ENCODE measurements at places on chromosomes 11 and 22.

GRCh38 chr22:46511151-46512038 is 26.0 kb downstream of the CELSR1 start:
- DNase-seq, result no peak

DNA sequence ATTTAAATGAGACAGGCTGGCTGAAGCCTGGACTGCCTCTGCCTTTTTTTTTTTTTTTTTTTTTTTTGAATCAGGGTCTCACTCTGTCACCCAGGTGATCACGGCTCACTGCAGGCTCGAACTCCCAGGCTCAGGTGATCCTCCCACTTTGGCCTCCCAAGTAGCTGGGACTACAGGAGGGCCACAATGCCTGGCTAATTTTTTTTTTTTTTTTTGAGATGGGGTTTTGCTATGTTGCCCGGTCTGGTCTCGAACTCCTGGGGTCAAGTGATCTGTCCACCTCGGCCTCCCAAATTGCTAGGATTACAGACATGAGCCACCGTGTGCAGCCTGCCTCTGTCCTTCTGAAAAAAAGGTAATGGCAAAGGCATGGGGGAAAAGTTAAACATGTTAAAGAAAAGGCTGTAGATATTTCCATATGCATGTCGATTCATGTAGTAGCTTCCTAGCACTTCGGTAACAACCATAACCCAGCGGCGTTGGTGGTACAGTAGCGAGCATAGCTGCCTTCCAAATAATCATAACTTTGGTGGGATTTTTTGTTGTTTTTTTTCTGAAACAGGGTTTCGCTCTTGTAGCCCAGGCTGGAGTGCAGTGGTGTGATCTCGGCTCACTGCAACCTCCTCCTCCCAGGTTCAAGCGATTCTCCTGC is 48.8 kb downstream of the MCHR1 start:
- no peak for DNase-seq

- no peak for DNase-seq
Observed at GRCh38 chr11:111428113-111428876, 49.2 kb upstream of the POU2AF1 start.

- no peak for DNase-seq
Observed at GRCh38 chr22:19760058-19760950, at the start of gene TBX1. TSS of gene TBX1 (plus strand) at chr22:19760778. CDS start at chr22:19760844, 66 bp downstream.

DNA sequence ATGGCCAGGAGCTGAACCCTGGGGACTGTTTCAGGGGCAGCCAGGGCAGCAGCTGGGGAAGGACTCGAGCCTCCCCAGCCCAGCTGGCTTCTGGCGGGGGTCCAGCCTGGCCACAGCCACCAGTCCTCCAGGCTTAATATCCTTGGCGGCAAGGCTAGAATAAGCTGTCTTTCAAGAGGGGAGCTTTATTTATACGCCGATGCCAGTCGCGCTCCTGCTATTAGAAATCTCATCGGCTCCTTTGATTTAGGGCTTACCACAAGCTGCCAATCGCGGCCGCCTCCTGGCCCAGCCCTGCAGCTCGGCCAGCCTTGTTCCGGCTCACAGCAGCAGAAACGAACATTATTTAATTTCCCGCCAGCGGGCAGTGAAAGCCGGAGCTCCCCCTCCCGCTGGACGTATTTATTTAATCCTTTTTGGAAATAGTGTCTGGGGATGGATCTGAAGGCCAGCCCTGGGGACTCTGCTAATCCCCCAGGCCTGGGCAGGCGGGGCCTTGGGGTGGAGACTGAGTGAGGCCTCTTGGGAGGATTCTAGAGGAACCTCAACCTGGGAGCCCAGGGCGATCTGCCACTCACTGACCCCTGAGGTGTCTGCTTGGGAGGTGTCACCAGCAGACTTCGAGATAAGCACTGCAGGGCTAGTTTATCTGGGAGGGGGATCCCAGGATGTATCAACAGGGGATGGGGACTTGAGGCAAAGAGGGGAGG is 363.1 kb downstream of the MN1 start:
- DNase-seq, result no peak

DNA sequence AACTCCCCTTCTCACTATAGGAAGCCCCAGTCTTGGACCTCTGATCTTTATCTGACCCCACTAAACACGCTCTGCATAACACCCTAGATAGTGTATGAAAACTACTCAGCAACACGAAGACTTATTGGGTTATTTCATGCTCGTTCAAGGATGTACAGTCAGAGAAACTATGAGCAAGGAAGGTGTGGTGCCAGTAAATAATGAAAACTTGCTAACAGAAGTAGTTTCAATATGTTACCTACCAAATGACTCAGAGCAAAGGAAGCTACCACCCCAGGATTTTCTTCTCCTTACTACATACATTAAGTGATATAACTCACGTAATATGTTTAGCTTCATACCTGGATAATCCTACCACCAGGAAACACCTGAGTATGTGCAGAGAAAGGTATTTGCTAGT is 25.9 kb upstream of the LYVE1 start:
- DNase-seq, result no peak

- no peak for DNase-seq
Observed at GRCh38 chr11:68381716-68382115, 69.3 kb downstream of the LRP5 start.

GRCh38 chr11:65642014-65642671 is 4.2 kb downstream of the SIPA1 start:
- DNase-seq, result no peak

DNA sequence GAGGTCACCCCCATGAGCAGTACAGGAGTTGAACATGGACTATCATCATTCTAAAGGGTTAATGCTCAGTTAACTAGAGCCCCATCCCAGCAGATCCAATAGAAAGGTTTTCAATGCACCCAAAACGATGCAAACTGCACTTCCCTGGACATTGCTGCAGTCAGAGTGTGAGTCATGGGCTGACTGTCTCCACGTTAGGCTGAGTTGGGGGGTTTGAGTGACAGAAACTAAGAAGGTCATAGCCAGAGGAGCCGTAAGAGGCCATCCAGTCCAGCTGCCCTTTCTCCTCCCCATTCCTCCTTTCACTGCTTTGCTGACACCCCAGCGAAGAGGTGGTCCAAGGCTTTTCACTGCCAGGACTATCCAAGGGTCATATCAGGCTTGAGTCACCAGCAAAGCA is 10.5 kb upstream of the OR2AT4 start:
- DNase-seq, result no peak

Measured in transverse colon (tissue), 4 donors.